ENCODE measurements at places on chromosomes 3 and 15.

DNA sequence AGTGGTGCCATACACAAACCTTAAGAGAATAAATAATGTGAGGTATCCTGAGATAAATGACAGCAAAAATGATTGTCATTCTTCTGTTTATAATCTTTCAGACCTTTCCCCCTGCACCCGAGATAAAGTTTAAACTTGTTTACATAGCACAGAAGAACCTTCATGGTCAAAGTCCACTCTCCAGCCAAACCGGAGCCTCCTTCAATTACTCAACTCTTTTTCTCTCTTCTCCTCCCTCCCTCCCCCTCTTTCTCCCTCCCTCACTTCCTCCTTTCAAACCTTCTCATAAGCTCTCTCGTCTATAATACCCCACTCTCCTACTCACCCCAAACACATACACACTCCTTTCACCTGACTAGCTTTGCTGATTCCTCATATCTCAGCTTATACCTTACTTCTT is 198.9 kb downstream of the EFHB start:
- DNase-seq, result no peak

DNA sequence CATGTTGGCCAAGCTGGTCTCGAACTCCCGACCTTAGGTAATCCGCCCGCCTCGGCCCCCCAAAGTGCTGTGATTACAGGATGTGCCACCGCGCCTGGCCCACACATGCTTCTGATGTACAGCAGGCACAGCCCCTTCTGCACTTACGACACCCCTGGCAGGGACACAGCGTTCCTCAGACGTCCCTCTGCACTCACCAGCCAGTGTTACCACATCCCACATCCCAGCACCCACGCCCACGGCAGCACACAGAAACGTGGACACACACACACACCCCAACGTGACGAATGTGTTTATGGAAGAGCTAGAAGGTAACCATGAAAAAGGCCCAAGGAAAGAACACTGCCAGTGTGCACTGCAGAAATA is 576 bp upstream of the RPAP1 start:
- no peak for DNase-seq

DNA sequence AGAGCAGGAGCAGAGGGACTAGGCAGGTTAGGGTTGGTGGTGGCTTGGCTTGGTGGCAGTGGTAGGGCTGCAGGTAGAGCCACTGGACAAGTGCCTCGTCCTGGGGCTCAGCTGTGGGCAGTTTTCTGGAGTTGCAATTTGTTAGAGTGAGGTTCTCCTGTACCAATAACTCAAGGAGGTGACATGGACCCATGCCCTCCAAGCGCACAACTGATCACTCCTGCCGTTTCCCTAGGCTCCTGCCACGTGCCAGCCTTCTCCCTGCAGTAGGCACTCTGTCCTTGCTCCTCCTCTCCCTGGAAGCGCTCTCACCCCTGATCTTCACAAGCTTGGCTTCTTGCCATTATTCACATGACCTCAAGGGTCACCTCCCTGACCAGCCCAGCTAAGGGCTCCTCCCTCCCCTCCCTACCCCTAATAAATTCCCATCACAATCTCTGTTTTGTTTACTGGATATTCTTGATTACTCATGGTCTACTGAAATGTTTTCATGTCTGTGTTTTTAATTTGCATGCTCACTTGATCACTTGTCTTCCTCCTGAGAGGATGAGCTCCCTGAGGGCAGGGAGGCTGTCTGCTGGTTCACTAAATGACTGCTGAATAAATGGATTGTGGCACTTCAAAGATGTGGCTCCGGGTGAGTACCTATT is 3.3 kb downstream of the WNT7A start:
- no peak for DNase-seq

GRCh38 chr15:63372018-63372705 is 9.5 kb downstream of the CA12 start:
- DNase-seq, result peak; percentile 98
